ENCODE measurements at places on chromosomes 6 and 20.
A peak's percentile ranks its signal among the peaks of the same experiment; 100 is the strongest.

DNA sequence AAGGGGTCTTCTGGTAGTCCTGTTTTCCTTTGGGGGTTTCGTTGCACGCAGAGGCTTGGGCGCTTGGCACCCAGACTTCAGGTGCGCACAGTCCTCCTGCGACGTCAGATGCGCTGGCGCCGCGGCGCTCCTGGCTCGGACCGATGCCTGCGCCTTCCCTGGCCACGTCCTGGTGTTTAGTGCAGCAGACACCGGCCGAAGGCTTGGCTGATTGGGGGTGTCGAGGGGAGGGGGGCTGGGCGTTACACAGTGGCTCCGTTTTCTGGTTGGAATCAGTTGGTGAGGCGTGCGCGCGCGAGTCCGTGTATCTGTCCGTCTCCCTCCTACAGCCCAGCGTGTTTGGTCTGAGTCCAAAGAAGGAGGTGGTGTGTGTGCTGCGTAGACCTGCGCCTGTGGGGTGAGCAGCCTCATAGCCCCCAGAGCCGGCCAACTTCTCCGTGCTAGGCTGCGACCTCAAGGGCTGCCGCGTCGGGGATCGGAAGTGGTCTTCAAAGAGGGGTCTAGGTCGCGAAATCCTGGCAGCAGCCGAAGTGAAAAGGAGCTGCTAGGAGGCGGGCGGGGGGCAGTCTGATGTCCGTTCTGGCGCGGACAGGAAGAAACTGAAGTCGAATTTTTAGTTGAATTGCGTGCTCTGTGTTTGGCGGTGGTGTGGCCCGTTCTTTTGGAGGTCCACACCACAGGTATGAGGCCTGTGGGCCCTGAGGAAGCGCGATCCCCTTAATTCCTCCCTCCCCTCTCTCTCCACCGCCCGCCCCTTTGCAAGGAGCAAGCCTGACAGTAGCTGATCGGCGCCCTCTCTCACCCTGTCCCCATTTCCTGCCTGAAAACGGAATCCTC is 1.5 kb downstream of the SYNDIG1 start:
- peak; percentile 65 for DNase-seq

DNA sequence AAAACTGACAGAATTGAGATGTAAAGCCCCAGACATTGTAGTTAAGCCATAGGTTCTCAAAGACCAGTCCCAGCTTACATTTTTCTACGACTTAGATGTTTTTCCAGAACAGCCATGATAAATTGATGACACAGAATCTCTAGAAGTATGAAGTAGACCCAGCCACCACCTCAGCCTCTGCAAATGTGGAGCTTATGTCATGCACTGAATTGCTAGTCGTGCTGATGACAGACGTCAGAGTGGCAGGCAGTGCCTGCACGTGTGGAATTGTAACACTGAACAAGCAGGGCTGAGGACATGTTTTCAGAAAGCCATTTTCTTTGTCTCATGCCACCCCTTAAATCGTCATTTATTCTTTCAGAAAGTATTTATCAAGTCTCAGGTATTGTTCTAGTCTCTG is 72.4 kb upstream of the TMEM181 start:
- DNase-seq: no peak

- DNase-seq: no peak
Observed at GRCh38 chr6:125888989-125889656, 67.4 kb upstream of the HINT3 start.

DNA sequence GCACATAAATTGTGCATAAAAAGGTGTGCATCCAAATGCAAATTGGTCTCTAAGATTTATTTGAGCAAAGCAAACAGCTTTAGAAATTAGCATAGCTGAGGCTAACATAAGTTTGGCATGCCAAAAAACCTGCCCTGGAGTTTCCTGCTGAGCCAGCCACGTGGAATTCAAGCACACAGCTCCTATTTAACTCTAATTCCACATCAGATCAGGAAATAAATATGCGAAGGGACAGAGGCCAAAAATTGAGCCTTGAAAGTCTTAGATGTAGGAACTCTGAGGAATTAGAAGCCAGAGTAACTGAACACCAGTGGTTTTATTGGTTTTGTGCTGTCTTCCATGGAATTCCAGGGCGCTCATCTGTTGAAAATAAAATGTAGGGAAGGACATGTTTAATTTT is 19.6 kb downstream of the SOBP start:
- no peak for DNase-seq

GRCh38 chr20:49750611-49751396 is 37.1 kb upstream of the B4GALT5 start:
- no peak for DNase-seq

GRCh38 chr20:36035745-36036144 is 67.4 kb downstream of the CNBD2 start:
- no peak for DNase-seq

DNA sequence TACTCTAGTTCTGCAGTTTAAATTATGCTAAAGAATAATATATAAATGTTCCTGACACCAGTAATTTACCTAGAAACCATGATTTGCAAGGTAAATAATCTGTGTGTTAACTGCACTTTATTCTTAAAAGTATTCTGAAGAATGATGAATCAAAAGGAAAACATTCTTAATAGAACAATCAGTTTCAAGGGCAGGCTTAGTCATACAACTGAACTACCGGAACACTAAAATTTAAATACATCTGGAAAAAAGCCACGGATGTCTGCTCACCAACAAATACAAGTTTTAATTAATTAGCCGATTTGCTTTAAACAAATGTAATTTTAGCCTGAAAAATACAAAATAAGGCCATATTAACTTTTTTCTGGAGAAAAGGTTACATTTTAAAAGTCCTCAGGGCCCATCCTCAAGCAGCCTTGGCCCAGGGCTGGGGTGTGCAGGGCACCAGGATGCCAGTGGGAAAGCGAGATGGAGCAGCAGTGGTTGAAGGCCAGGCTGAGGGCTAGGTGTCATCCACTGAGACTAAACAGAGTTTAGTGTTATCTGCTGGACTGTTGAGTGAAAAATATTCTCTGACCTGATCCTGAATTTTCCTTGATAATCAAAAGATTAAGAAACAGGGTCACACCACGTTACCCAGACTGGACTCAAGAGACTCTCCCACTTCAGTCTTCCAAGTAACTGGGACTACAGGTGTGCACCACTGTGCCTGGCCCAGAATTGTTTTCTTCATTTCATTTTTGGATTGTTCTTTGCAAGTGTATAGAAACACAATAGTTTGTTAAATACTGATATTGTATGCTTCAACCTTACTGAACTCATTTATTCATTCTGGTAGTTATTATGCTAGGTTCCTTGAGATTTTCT is 88.2 kb upstream of the DST start:
- DNase-seq: no peak
